ENCODE measurements at places on chromosomes 3 and 15. TPM values are rescaled to one million over a fixed set of nuclear protein-coding genes. Genes with fewer than 3 reads are reported as not detected.

The NR2E3 gene
- total RNA-seq: not detected

The THBS1 gene
- total RNA-seq: 188 TPM

The DAZL gene
- total RNA-seq: 0.07 TPM

The BUB1B gene
- 61.1 TPM for total RNA-seq

The HYPK gene
- total RNA-seq: 26.9 TPM

The C3orf49 gene
- not detected for total RNA-seq

The ATOSA gene
- total RNA-seq: 2.1 TPM

The CCR8 gene
- total RNA-seq: not detected

The CHMP2B gene
- total RNA-seq: 13.1 TPM

The GCNT3 gene
- 0.79 TPM for total RNA-seq

The TPM1 gene
- 242 TPM for total RNA-seq

The NRG4 gene
- total RNA-seq: not detected

The TRAIP gene
- 15.1 TPM for total RNA-seq

The RARRES1 gene
- not detected for total RNA-seq

The GOLGA6A gene
- not detected for total RNA-seq

The ZKSCAN7 gene
- total RNA-seq: 0.10 TPM

The GREM1 gene
- not detected for total RNA-seq

The CACNA1D gene
- total RNA-seq: not detected

The ONECUT1 gene
- total RNA-seq: not detected

The ARL14 gene
- 0.68 TPM for total RNA-seq

The ZNF774 gene
- total RNA-seq: 0.76 TPM

The ANP32A gene
- total RNA-seq: 80.0 TPM

The ACTC1 gene
- not detected for total RNA-seq

The RHCG gene
- total RNA-seq: not detected

The AHSG gene
- 0.32 TPM for total RNA-seq

The PRSS50 gene
- total RNA-seq: not detected

The CAMK1 gene
- 36.9 TPM for total RNA-seq

The ARPP21 gene
- not detected for total RNA-seq

The CORO2B gene
- total RNA-seq: 12.3 TPM

The SH2D7 gene
- total RNA-seq: not detected

The TTLL13 gene
- total RNA-seq: not detected

The COL8A1 gene
- 5.3 TPM for total RNA-seq
